Spleen (tissue), 13 donors: ENCODE measurements at places on chromosomes 6 and 20. TPM values are rescaled to one million over a fixed set of nuclear protein-coding genes. Genes with fewer than 3 reads are reported as not detected.

The MLN gene
- not detected for total RNA-seq

The NKAIN4 gene
- total RNA-seq, result not detected

The FAM83C gene
- not detected for total RNA-seq

The HLA-DMA gene
- 141 TPM for total RNA-seq

- peaks cover 8% of the 10 kb centered on the region for H3K27me3 ChIP-seq
- no peak for DNase-seq
- H3K27ac ChIP-seq, result no peak overlapping the region
These were observed 141.8 kb upstream of the KCNG1 start for GRCh38 chr20:51164731-51165130.

DNA sequence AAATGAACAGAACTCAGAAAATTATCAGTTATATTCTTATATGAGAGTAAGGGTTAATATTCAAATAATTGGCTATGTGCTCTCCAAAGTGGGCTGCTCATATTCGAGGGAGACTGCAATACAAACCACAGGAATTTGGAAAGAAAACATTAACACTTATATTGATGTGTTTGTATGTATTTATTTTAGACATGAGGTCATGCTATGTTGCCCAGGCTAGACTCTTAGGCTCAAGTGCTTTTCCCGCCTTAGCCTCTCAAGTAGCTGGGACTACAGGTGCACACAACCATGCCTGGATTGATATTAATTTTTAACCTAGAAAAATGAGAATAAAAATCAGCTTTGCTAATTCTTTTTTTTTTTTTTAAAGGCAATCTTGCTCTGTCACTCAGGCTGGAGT is 35.0 kb downstream of the BTBD9 start:
- no peak overlapping the region for H3K27ac ChIP-seq
- no peaks in the 10 kb centered on the region for H3K4me1 ChIP-seq
- H3K36me3 ChIP-seq, result peaks cover 4% of the 10 kb centered on the region
- no peaks in the 10 kb centered on the region for H3K27me3 ChIP-seq

DNA sequence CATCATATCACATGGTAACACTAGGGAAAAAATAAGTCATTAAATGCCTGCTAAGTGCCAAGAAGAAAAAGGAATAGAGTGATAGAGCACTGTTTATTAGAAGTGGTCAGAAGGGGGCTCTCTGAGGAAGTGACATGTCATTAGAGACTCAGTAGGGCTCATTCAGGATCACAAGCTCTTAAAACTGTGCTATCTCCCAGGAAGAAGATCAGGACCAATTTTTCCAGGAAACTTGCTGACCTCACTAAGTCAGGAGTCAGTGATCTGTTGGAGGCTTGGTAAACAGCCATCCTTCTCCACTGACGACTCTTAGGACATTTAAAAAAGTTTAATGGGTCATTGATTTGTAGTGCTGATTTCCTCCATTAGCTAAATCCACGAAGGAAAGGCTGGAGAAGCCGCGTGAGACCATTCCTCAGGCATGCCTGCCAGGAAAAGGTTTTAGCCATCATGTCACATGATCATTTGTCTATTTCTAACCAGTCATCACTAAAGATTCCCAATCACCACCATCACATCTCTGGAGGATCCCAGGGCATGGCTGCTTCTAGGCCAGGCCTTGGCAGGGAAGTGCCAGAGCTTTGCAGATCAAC is 5.9 kb upstream of the PTPN1 start:
- peaks cover 3% of the 10 kb centered on the region for H3K4me1 ChIP-seq
- H3K27me3 ChIP-seq, result no peaks in the 10 kb centered on the region
- no peak overlapping the region for H3K4me3 ChIP-seq

DNA sequence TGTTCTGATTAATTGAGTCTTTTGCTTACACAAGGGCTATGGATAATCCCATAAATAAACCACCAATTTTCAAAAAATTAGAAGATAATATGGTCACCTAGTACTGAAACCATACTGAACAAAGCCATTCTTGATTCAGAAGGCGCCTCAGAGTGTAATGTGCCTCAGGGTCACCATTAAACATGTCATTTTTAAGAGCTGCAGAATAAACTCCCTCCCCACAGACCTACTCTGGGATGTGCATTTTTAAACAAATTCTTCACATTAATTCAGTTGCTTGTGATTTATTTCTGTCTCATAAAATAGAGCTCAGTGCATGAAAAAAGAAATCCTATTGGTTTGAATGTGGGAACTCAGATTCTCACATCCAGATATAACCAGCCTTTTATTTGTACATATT is 202.1 kb upstream of the HEY2 start:
- H3K4me1 ChIP-seq, result no peaks in the 10 kb centered on the region
- H3K36me3 ChIP-seq, result no peaks in the 10 kb centered on the region
- DNase-seq, result no peak
- H3K27me3 ChIP-seq, result no peaks in the 10 kb centered on the region
- no peak overlapping the region for H3K4me3 ChIP-seq

GRCh38 chr6:138115877-138116660 is 8.8 kb upstream of the PERP start:
- no peaks in the 10 kb centered on the region for H3K4me1 ChIP-seq
- no peak overlapping the region for H3K4me3 ChIP-seq

GRCh38 chr6:158010591-158011477 is 29.2 kb downstream of the SYNJ2 start:
- H3K27ac ChIP-seq, result peak overlapping the region; percentile 25
- no peaks in the 10 kb centered on the region for H3K36me3 ChIP-seq
- peak; percentile 21 for DNase-seq
- peaks cover 18% of the 10 kb centered on the region for H3K4me1 ChIP-seq

DNA sequence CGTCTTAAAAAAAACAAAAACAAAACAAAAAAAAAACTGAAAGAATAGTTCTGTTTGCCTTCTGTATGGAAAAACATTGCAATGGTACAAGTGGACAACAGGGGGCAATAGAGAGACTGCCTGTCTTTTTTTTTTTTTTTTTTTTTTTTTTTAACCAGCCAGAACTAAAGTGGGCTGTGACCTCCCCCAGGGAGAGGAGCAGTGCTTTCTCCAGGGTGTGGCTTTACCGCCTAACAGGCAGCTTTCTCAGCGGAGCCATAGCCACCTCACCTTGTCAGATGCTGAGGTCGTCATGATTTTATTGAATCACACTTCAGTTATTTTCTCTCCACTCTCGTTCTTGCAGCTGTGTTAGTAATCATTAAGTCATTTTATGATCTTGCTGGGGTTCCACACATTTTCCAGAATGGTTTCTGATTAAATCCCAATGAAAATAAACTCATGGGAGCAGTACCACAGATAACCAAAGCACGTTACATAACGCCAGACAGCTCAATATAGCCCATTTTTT is 78.4 kb downstream of the GMPR start:
- H3K4me3 ChIP-seq, result no peak overlapping the region
- H3K27me3 ChIP-seq, result no peaks in the 10 kb centered on the region
- no peak overlapping the region for H3K27ac ChIP-seq
- no peak for DNase-seq
